ENCODE measurements at places on chromosomes 1 and 21.
A peak's percentile ranks its signal among the peaks of the same experiment; 100 is the strongest.

- peak; percentile 31 for DNase-seq
Observed at GRCh38 chr1:160823296-160823695, 27.3 kb downstream of the LY9 start.

DNA sequence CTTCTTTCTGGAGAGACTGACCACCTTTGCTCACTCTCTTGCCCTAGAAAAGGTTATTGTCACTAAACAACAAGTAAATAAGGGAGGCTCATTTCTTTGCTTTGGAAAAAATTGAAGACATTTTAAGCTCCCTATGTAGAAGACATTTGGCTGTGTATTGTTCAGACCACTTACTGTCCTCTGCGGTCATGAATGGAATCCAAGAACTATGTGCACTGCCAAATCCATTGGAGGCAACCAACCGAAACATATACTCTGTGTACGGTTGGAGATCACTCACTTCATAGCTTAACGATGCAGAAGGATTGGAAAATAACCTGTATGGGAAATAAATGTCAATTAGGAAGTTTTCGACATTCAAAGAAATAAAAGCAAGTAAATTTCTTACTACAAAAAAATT lies 332.8 kb downstream of the KCTD3 start:
- DNase-seq, result no peak

DNA sequence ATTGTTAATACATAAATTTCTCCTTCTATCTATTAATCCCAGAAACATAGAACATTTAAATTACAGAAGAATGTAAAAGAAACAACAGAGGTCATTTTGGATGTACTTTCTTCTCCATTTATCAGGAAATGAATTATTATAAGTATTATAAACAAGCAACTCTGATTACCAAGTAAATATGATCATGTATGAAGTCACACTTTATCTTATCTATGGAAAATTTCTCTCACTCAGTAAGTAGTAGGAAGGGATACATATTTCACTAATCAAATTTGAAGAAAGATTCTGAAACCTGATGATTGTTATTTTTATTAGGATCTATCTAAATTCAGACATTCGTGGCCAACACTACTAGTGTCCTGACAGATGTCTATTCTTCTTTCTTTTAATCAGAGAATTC lies 770.7 kb downstream of the LTN1 start:
- no peak for DNase-seq

- no peak for DNase-seq
Observed at GRCh38 chr1:81800695-81801650, at the start of gene ADGRL2. Gene ADGRL2, plus strand, starts transcription at chr1:81800934. Its CDS starts 36,051 bp downstream, at chr1:81836985.

DNA sequence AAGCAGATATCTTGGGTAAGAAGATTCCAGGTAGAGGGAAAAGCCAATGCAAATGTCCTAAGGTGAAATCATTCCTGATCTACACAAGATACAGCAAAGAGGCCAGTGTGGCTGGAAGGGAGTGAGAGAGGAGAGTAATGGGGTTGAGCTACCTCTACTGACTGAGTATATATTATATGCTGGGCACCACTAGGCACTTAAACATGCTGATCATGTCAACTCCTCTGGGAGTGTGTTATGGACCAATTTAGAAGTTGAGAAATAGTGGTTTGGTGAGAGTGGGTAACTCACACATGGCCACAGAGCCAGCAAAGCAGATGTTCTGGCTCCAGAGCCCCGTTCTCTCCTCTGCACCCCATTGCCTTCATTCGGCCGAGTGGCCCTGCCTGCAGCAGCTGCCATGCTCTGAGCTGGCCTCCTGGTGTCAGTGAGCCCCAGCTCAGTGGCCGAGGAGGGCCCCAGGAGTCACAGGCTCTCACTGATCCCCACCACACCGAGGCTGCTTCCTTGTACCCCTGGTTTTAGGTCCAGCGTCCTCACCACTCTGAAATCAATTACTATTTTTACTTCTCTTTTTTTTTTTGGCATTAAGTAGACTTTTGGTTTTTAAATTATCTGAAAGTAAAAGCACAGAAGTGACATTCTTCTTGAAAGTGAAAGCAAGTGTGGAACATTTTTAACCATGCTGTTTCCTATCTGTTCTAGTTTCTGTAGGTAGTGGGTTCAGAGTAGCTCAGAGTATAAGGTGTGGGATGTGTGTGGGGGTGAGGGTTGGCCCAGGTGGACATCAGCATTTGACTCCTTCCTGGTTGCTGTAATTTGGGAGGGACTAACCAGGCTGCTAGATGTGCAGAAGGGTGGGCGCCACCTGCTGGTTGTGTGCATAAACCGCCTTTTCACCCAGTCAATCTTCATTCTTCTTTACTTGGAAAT lies 45.8 kb upstream of the CRNN start:
- DNase-seq, result peak; percentile 88

GRCh38 chr1:92333668-92334067 lies 34.8 kb downstream of the RPAP2 start:
- no peak for DNase-seq

GRCh38 chr1:19775317-19775716 lies 24.4 kb downstream of the TMCO4 start:
- DNase-seq, result no peak

Measured in OCI-M1 (cell line).